NCI-H1417 (cell line): ENCODE measurements at places on chromosomes 5 and 9.

DNA sequence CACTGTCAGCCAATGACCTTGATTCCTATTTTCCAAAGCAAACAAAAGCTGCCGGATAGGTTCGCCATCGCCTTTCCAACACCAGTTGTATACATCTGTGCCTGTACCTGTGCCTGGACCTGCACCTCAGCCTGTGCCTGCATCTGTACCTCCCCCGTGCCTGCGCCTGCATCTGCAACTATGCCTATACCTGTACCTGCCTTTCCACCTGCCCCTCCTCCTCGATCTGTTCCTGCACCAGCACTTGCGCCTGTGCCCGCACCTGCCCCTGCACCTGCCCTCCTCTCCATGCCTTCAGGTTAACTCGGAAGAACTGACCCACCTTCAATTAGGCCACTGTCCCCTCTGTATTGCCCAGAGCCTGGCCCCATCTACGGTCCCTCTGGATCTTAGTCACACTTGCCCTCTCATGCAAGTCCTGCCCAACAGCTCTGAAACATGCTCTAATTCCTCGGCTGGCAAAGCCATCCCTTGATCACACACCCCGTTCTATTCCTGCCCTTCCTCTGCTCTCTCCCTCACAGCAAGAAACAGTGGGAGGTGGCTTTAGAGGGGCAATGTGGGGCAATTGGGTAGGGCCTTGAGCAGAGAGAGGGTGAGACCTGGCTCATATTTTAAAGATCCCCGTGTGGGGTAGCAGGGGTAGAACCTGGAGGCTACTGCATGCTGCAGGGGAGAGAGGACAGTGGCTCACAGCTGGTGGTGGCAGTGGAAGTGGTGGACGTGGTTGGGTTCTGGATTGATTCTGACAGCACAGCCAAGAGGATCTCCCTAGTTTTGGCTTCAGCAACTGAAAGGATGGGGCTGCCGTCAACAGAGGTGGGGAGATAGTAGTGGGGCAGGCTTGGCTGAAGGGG lies 59.6 kb upstream of the PHYKPL start:
- no peak for DNase-seq

GRCh38 chr9:82153032-82153431 lies 164.5 kb downstream of the SPATA31D1 start:
- DNase-seq: no peak

- DNase-seq: no peak
These were observed 2.8 kb downstream of the CACNA1B start for GRCh38 chr9:137880160-137880975.

DNA sequence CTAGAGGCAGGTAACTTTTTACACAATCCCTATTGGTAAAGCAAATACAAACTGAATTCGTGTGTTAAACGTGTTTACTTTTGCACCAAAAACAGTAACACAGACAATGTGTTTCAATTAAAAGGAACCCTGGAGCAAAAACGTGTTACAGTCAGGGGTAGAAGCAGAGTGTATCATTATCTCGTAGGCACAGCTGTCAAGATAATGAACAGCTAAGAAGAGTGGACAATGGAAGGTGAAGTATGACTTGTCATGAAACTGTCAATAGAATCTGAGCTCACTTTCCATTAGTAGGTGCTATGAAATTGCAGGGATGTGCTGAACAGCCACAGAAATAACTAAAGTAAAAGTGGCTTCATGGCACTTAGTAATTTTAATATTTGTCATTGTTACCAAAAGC lies 1229.8 kb upstream of the WWC1 start:
- peak; percentile 40 for DNase-seq

DNA sequence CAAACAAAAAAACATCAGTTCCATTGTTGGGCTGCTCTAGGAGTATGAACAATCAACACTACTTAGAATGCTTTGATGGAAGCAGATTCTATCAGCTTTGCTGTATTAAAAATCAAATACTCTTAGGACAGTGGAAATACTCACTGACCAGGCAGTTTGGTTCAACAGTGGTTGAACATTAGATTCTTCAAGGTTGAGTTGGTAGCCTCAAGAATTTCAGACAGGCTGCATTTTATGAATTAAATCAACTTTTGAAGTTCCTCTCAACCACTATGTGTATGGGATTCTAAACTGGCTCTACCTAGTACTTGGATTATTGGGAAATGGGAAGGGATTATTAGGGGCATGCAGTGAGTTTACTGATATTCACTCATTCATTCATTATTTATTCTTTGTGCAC lies 35.0 kb downstream of the ACTBL2 start:
- DNase-seq: no peak

GRCh38 chr5:167233507-167234220 lies 1057.8 kb upstream of the WWC1 start:
- no peak for DNase-seq

- no peak for DNase-seq
These were observed 119.9 kb downstream of the KCNIP1 start for GRCh38 chr5:170623576-170624181.

DNA sequence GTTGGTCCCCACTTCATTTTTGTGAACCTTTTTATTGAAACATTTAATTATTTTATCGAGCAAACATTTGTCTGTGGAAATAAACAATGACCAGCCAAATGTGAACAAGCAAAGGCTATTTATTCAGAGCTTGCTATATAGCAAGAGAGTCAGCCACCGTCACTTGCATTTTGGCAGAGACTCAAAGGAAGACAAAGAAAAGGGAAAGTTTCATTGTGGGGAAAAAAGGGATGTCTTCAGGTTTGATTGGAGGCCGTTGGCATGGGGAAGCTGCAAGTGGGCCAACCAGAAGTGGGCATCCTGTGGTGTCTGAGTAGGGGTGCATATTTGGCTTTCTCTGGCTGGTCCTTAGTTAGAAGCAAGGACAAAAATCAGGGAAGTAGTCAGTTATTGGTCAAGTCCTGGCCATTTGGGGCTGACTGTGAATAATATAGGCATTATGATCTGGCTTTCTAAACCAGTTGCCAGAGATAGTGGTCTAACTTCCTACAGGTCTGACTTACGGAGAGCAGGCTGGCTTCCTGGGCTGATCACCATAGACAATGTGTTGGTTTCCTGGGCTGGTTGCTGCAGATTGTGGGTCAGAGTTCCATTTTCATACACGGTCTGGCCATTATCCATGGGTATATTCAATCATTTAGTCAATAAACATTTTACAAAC lies 16.6 kb downstream of the ENC1 start:
- no peak for DNase-seq
